ENCODE measurements at places on chromosomes 6 and 20.

- DNase-seq: no peak
Measured at GRCh38 chr6:143271024-143271423, 179.5 kb downstream of the ADAT2 start.

DNA sequence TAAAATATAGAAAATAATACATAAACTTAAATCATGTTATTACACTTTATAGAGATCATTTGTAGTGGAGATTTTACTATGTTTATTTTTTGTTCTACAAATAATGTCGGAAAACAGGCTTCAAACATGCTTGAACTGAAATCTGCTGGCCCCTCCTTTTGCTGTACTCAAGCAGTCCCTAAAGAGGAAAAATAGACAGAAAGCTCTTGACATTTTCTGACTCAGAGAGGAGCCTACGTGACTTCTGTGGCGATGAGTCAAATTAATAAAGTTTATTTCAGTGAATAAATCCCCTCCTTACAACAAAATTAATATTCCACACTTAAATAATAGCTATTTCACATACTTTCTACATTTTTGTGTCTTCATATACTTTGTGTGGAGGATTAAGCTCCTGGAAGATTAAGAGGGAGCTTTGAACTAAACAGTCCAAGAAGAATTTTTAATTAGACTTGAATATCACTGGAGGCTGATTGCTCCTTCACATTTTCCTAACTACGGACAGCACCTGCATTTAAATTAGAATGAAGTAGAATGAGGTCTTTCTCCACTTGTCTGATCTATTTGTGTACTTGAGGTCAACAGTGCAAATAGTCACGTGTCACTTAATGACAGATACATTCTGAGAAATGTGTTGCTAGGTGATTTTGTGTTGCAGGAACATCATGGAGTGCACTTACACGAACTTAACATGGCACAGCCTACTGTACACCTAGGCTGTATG is 1.7 kb upstream of the TREM1 start:
- DNase-seq: peak; percentile 99

GRCh38 chr6:31815025-31815838 is at the start of the genes HSPA1A and HSPA1L:
TSS of gene HSPA1A (plus strand) at chr6:31815543. CDS start at chr6:31815757, 214 bp downstream.
TSS of gene HSPA1L (minus strand) at chr6:31815283. CDS start at chr6:31811972, 3,311 bp downstream.
- peak; percentile 94 for DNase-seq

DNA sequence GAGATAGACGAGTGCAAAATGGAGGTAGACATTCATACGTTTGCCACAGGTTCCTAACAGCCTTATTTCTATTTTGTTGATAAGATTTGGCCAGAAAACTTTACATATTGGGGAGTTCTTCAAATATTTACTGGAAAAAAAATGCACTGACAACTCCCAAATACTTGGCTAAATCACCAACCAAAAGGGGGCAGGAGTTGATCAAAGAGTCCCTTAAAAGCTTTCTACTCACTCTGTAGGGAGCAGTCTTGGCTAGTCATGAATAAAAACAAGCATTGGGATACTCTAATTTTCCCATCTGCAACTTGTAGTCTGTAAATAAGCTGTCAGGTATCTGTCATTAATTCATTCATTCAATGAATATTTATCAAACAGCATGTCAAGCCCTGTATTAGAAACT is 18.4 kb downstream of the TENT5A start:
- DNase-seq: no peak

DNA sequence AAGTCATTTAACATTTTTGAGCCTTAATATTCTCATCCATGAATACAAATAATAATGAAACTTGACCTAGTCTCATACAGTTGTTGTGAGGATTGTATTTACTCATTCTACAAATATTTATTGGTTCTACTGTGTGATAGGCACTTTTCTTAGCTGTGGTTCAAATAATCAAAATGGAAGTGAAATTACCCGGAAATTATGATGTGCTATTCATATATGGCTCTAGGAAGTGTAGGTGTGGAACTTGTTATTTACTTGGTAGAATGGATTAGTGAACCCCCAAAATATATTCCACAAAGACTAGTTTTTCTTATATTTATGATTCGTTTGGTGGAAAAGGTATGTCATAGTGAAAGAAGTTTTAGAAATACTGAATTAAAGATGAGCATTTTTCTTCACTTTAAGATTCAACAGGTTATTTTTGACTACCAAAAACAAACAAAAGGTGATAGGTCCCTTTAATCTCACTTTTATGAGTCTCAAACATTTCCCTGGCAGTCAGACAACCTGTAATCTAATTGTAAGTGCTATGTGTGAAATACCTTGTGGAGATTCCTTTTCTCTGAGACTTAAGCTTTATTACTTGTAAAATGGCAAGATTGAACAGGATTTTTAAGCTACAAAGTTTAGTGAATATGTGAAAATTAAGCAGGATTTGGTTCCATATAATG is 77.8 kb downstream of the STXBP5 start:
- no peak for DNase-seq

DNA sequence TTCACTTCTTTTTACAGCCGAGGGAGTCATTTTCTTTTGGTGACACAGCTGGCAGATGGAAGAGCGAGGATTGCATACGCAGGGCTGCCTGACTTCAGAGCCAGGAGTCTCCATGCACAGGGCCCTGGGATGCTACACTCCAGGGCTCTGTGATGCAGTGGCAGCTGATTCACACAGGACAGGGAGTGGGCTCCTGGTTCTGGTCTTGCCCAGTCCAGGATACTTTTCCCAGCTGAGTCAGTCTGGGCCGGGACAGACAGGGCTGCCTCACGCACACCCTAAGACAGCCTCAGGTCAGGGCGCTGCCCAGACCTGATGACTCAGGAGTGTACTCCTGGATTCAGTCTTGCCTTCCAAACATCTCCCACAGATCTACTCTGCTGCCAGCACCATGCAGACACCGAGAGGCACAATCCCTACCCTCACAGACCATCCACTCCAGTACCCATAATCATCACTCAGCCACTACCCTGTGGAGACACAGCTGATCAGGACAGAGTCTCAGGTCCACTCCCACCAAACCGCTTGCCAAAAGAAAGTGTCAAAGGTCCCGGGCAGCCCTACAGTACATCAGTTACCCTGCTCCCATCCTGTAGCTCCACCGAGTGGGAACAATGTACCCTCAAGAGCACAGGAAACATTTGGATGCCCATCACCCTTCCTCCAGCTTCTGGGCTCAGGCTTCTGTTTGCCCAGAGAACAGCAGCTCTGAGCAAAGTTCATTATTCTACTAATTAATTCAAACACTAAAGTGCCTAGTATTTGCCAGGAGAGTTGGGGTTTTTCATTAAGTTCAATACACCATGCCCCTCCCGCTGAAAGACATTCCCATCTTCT is 11.5 kb downstream of the SDC4 start:
- DNase-seq: no peak

- DNase-seq: no peak
Measured at GRCh38 chr20:62104791-62105345, 17.4 kb upstream of the LSM14B start.

GRCh38 chr6:55058682-55059081 is 115.6 kb upstream of the HCRTR2 start:
- DNase-seq: no peak

- DNase-seq: no peak
Measured at GRCh38 chr6:128494440-128494839, 26.0 kb downstream of the PTPRK start.

DNA sequence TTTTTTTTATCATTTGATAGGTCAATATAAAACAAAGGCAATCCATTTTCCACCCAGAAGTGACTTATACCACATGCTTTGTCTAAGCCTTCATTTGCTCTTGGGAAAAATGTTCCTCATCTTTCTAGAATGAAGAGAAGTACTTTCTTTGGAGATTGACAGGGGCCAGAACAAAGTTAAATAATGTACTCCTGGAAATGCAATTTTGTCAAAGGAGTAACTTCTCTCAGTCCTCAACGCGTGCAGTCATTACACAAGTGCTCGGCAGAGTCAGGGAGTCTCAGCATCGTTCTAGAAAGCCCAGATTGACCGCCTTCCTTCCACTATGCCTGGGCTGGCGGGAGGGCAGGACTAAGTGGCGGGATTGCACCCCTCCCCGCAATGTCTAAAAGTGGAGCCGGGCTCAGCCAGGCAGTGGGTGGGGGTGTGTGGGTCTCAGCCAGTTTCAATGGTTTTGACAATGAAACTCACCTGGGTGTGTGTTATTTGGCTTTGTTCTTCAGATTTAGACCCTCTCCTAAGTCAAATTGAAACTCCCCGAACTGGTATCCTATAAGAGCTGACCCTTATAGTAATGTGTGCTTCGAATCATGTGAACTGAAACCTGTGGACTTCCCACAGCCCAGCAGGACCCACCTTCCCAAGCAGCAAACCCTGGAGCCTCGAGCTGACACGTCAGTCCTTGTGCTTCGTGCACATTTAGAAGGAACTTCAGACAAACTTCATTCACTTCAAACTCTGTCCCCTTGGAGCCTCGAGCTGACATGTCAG is 63.2 kb upstream of the DUSP22 start:
- no peak for DNase-seq

DNA sequence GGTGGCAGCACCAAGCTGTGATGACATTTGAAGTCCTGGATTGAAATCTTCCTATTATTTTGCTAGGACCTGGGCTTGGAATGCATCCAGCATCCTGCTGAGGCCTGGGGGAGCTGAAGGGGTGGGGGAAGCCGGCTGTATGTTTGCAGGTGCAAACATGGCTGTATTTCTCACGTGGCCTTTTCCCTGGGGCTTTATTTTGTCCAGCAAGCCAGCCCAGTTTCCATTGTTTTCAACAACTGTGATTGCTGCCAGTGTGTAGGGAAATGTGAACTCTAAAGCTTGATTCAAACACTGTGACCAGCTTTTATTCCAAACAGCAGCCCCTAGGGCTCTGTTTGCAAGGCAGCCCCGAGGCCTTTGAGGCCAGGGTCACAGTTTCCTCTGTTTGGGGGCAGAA is 683.0 kb downstream of the DHX35 start:
- peak; percentile 77 for DNase-seq

DNA sequence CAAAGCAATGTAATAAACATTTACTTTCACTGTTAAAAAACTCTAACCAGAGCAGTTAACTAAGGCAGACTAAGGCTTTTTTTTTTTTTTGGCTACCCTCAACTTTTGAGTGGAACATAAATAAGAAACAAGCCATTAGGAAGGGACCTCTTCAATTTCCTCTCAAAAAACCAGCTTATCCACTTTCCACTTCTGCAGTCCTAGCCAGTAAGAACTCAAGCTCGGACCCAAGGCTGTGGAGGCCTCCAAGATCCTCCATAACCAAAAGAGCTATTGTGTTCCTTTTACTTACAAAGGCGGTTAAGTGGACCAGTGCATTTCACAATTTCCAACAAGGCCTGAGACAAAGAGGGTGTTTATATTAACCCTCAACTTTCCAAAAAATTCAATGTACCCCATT is 5.3 kb downstream of the KCNK5 start:
- no peak for DNase-seq

DNA sequence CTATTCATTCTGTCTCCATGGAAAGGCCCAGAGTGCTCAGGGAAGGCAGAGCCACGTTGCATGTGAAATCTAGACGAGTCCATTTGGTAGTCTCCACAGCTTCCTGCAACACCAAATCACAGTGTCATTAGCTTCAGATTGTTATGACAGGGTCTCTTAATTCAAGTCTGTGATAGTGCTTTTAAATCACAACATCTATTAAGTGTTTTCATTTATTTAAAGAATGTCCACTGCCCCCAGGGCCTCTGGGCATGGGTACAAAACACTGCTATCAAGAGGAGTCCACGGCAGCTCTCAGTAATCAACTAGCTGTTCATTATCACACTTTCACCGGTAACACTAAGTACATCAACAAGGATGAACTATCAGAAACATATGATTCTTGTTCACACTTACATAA is 455.9 kb upstream of the JARID2 start:
- DNase-seq: no peak

- peak; percentile 78 for DNase-seq
Measured at GRCh38 chr20:10793766-10794165, 120.0 kb upstream of the JAG1 start.

DNA sequence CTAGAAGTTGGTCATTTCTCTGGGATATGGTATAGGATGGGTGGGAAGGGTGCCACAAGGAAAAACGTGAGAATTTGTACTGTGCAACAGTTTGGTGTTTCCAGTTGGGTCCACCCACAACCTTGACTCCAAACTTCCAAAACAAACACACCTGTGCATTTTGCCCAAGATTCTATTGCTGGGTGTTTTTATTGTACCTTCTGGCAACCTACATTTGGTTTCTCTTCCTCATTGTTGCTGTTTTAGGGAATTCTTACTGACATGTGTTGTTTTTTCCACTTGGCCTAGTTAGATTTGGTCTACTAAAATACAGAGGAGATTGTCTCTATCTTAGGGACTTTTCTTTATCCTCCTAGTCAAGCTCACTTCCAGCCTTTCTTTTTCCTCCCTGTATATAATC is 16.7 kb downstream of the TULP4 start:
- no peak for DNase-seq

DNA sequence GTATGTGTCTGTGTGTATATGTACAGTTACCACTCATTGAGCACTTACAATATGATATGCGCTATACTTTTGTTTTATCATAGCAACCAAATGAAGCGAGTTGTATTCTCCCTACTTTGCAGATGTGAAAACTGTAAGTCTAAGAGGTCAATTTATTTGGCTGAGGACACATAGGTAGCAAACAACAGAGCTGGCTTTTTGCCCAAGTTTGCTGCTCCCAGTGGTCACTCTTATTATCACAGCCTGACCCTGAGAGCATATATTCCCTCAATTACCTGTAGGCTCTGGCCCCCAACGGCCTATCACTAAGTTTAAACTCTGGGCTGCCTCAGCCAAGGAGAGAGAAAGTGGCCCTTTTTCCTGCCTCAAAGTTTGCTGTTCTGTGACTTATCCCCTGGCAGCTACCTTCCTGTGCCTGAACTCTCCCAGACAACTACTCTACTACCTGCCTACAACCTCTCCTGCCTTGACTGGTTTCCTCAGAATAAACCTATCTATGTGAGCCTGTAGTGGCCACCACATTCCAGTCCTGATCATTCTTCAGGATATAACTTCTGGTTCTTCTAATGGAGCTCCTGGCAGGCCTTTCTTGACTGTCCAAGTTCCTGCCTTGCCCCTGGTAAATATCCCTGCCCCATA is 221.8 kb downstream of the FRK start:
- no peak for DNase-seq

- DNase-seq: no peak
Measured at GRCh38 chr6:149140910-149141290, 176.6 kb upstream of the TAB2 start.

- no peak for DNase-seq
Measured at GRCh38 chr6:47438481-47439347, 38.9 kb upstream of the CD2AP start.

GRCh38 chr6:37085198-37085597 is 79.7 kb downstream of the FGD2 start:
- no peak for DNase-seq

DNA sequence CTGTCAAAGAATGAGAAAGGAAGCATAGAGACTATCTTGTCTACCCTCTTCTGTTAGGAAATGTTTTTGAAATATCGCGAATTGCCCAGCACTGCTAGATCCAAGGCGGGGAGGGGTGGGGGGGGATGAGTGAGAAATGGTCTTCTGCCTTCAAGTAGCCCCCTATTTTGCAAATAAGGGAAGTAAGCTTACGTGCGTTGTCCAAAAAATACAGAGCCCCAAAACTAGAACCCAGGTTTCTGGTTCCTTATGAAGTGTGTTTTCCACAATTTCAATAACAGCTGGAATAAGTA is 923 bp upstream of the ILRUN start:
- no peak for DNase-seq
